ENCODE measurements at places on chromosomes 2 and 18. TPM values are rescaled to one million over a fixed set of nuclear protein-coding genes. Genes with fewer than 3 reads are reported as not detected.

GRCh38 chr2:96174251-96175144, 29.3 kb upstream of the DUSP2 start:
- H3K36me3 ChIP-seq: no peaks in the 10 kb centered on the region
- no peak overlapping the region for H3K27ac ChIP-seq
- no peaks in the 10 kb centered on the region for H3K4me1 ChIP-seq
- no peak overlapping the region for H3K4me3 ChIP-seq

DNA sequence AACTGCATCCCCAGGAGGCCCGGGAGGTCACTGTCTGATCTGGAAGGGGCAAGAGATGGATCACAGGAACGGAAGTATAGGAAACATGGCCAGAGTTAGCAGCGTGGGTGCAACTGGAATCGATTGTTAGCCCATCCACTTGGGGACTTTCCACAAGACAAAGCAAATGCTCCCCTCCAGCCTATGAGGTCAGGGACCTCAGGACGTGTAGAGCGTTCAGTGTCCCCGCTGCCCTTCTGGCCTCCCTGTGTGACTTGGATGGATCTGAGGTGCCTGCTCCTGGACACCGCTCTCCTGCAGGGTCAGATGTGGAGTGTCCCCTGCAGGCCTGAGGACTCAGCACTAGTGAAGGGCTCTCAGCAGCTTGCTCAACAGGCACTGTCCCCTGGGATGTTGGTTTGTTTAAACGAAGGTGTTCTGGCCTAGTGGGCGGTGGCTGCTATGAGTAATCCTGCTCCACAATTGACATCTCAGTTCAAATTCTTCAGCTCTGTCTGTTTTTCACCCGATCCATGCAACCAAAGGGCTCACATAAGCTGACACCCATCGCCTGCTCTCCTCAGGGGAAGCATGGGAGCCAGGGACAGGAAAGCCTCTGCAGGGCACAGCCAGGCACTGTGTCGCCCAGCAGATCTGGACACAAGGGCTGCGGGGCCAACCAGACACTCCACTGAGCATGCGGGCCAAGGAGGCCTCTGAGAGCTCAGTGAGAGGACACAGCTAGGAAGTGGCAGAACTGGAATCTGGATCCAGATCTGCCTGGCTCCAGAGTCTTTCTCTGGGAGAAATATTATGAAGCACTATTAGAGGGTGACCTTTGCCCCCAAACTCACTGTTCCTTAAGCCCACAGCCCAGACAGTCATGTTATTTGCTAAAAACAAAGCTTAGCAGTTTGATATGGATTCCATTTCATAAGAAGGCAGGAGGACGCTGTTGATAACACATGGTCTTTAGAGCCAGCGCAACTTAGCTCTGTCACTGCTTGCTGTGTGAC, 78.5 kb downstream of the RHOB start:
- H3K27ac ChIP-seq: peak overlapping the region; percentile 50
- no peak for DNase-seq
- no peaks in the 10 kb centered on the region for H3K27me3 ChIP-seq
- no peak overlapping the region for H3K4me3 ChIP-seq
- no peaks in the 10 kb centered on the region for H3K36me3 ChIP-seq

DNA sequence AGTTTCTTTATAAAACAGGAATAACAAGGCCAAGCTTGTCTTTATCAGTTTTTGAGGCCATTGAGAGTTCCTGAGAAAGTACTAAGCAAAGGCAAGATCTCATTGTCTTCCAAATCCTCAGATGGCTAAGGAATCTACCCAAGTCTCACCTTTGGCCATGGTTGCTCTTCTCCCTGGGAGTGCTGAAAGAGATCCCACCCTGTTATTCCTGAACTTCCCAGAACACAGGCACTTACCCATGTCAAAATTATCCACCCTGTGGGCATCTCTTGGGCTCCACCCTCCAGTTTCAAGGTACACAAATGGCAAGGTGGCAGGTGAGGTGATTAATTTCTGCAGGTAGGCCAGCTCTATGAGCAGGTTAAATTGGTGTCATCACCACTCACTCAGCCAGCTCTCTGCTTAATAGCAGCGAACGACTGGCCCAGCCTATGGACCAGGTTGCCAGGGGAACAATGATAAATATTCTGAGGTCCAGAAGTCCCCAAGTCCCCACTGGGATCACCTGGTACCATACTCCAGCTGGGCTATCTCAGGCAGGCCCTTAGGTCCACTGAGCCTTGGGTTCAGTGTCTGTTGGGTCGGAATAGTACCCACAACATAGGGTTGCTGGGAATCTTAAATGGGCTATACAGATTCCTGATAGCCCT, 2.3 kb upstream of the SPRED2 start:
- no peak for DNase-seq
- no peak overlapping the region for H3K4me3 ChIP-seq
- H3K36me3 ChIP-seq: no peaks in the 10 kb centered on the region
- H3K4me1 ChIP-seq: peaks cover 8% of the 10 kb centered on the region

DNA sequence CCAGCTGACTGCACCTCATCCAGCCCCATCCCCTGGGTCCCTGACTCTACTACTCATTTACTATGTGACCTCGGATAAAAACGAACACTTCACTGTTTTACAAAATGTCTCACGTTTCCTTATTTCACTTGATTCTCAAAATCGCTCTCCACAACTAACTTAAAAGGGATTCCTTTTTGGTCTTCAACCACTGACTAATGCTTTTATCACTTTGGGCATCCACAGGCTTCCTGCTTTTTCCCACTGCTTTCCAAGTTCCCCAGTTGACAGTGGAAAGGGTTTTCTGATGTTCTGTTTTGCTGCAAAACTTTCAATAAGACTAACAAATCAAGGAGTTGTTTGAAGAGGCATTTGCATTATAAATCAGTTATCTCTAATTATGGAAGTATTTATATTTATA, 24.1 kb downstream of the EIF2AK3 start:
- no peaks in the 10 kb centered on the region for H3K4me1 ChIP-seq
- H3K27me3 ChIP-seq: no peaks in the 10 kb centered on the region
- no peak overlapping the region for H3K4me3 ChIP-seq
- H3K36me3 ChIP-seq: no peaks in the 10 kb centered on the region
- DNase-seq: no peak

The ACMSD gene
- 11.9 TPM for total RNA-seq

All from liver (tissue), 10 donors.